ENCODE measurements at places on chromosomes 7 and 10.

DNA sequence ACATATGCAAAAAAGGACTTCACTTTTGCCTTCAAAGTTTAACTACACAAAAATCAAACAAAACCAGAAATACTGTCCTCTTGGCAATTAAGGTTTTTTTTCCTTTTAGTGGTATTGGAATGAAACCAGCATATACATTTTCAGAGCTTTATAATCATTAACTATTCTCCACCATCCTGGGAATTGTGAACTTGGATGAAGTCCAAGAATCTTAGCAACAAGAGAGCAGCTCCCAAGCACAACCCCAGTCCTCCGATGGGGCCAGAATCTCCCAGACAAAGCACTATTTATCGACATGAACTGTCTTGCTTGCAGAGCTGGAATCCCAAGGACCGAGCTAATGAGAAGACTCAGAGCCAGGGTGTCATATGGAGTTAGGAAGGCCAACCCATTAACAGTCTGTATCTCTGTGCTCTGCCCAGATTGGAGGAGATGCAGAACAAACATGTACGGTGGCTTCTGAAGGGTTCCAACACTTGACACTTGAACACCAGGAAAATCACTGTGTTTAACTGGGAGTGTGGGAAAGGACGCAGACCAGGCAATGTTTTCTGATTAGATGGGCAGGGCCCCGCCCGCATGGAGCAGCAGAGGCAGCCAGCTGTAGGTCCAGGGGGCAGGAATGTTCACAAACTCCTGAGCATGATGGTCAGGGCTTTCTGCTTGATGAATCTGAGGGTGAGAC is 35.5 kb downstream of the PPP1R3C start:
- DNase-seq = peak; percentile 64

GRCh38 chr10:118003126-118003525 is 43.6 kb downstream of the RAB11FIP2 start:
- no peak for DNase-seq

DNA sequence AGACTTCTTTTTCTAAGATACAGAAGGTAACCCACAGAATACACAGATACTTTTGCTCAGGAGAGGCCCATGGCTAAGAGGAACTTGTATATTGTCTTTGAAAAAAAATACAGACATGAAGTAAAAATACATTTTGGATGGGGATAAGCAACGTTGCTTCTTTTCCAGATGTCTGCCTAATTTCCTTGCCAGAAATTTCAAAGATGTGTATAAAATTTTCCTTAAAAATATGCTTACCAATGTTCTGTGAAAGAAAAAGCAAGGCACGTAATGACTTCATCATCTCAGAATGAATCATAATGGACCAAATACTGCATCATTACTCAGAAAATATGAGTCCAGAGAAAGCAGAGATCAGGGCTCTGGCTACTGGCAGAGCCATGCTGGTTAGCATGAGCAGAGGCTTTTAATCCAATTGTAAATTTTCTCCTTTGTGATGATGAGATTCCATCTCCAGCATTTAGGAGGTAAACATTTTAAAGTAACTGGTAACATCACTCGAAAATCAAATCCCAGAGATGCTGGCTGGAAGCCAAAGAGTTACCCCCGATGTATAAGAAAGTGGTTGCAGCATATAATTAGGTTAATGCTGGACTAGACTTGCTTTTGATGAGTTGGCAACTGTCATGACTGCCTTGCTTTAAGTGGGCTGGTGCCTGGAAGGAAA is 272.5 kb downstream of the SEMA3A start:
- DNase-seq = peak; percentile 27

- DNase-seq = no peak
These were observed 200.0 kb upstream of the MKI67 start for GRCh38 chr10:128326251-128326650.

DNA sequence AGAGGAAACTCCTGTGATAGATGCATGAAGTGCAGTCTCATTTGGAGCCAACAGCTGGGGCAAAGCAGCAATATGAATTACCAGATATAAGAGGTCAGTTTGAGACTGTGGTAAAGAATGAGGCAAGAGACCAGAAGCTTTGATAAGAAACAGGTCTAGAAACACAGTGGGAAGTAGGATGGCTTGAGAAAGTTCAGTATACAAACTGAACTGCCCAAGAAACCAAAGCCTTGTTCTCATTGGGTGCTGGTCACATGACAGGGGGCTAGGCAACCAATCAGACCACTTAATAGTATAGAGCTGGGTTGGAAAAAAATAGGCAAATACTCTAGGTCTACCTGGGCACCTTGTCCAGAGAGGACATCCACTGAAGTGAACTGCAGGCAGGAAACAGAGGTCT is 46.2 kb upstream of the PLCE1 start:
- DNase-seq = no peak

DNA sequence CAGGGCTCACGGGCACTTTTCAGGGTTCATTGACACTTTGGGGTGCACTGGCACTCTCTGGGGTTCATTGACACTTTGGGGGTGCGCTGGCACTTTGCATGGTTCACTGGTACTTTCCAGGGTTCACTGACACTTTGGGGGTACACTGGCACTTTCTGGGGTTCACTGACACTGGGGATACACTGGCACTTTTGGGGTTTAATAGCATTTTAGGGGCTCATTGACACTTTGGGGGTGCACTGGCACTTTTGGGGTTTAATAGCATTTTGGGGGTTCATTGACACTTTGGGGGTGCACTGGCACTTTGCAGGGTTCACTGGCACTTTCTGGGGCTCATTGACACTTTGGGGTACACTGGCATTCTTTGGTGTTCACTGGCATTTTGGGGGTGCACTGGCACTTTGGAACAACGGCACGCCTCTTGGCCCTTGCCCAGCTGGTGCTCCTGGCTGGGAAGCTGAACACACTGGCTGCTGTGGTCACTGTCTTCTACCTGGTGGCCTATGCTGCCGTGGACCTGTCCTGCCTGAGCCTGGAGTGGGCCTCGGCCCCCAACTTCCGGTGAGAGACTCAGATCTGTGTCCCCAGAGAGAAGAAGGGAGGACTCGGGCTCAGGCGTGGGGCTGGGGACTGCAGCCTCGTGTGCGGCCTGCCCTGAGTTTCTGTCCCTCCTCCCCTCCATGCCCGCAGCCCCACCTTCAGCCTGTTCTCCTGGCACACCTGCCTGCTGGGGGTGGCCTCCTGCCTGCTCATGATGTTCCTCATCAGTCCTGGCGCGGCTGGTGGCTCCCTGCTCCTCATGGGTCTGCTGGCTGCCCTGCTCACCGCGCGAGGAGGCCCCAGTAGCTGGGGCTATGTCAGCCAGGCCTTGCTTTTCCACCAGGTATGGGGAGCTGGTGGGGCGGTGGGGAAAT is 6.2 kb upstream of the TRIP6 start:
- DNase-seq = no peak
